GM04503 (cell line): ENCODE measurements at places on chromosomes 5 and 9.

DNA sequence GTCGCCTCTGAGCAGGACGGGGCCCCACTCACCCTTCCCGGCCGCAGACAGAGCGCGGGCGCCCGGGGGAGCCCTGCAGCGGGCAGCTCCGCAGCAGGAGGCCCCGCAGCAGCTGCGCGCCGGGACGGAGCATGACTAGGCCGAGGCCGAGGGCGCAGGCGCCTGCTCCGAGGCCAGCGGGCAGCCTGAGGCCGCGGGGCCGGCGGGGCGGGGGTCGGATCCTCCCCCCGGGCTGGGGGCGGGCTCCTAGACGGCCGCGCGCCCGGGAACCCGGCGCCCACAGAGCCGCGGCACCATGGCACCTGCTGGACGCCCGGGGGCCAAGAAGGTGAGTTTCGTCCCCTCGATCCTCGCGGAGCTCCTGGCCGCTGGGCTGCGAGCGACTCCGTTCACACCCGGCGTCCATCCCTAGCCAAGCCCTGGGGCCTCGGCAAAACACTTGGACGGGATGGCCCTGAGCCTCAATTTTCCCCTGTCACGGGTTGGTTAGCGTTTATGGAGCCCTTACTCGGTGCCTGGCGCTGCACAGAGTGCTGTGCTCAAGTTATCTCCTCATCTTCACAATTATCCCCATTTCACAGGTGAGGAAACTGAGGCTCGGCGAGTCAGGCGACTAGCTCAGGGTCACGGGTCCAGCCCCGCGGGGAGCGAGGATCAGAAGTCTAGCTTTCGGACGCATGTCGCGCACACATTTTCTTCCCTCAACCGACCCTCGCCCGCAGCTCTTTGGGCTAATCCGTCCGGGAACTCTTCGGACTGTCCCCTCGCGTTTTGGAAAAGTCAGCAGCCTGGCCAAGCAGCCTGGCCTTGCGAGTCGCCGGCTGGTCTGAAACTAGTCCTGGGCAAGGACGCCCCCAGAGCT, at the start of the genes BHMT2 and DMGDH:
Gene BHMT2 (plus strand): TSS at position 280 of the 862 bp plus-strand sequence. CDS start 16 bp downstream, at position 296.
Gene DMGDH (minus strand): TSS at position 187 of the 862 bp plus-strand sequence. CDS start 54 bp downstream, at position 133.
- no peak for DNase-seq

GRCh38 chr9:78035383-78035993, 3.9 kb upstream of the GNAQ start:
- no peak for DNase-seq

DNA sequence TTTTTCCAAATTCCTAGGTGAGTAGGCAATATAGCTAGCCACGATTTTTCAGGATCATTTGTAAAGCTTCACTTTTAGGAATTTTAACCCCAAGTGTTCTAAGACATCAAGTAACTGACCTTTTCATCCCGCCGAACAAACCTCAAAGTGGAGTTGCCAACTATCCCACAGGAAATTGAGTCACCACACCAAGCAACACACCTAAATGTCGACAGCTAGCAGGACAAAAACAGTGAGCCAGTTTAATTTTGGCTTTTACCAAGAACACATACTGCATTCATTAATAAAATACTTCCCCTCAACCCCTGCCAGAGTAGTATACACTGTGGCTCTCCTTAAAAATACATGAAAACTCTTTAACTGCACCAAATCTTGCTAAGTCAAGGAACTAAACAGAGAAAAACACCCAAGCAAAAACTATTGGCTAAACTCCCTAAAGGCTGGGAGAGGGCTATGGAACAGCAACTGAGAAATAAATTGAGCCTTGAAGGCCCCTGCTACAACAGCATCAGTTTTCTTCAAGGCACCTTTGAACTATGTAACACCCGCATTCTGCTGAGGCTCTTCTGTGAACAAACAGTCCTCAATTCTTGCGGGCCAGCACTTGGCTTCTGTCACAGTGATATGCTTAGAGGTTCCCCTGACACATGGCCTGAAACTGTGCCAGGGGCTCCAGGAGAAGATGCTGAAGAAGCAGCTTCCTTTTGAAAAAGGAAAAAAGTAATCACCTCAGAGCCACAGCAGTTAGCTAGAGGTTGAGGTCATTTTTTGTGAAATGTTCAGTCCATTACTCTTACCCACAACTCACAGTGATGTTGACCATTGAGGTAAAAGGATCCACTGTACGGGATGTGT, 459.6 kb downstream of the RAB3C start:
- DNase-seq = no peak

- DNase-seq = no peak
Observed at GRCh38 chr9:38106488-38106887, 37.5 kb upstream of the SHB start.

- DNase-seq = peak; percentile 73
Observed at GRCh38 chr5:148864113-148864841, 37.9 kb downstream of the ADRB2 start.

DNA sequence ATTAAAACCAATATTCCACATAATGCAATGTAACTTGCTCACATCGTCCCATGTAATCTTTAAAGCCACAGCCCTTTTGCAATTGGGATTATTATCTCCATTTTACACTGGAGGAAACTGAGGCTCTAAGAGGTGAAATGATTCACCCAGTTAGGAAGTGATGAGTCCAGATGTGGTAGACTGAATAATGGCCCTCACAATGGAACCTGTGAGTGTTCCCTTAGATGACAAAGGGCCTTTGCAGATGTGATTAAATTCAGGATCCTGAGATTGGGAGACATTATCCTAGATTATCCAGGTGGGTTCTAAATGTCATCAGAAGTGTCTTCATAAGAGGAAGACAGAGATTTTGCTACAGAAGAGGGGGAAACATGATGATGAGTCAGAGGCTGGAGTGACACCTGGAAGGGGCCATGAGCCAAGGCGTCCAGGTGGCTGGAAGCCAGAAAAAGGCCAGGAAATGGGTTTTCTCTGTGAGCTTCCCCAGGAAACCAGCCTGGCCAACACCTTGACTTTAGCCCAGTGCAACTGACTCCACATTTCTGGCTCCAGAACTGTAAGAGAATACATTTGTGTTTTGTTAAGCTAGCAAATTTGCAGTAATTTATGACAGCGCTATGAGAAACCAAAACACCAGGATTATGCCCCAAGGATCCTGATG, 139.1 kb downstream of the KCNIP1 start:
- DNase-seq = no peak

GRCh38 chr9:3099646-3100045, 255.8 kb upstream of the PUM3 start:
- no peak for DNase-seq

DNA sequence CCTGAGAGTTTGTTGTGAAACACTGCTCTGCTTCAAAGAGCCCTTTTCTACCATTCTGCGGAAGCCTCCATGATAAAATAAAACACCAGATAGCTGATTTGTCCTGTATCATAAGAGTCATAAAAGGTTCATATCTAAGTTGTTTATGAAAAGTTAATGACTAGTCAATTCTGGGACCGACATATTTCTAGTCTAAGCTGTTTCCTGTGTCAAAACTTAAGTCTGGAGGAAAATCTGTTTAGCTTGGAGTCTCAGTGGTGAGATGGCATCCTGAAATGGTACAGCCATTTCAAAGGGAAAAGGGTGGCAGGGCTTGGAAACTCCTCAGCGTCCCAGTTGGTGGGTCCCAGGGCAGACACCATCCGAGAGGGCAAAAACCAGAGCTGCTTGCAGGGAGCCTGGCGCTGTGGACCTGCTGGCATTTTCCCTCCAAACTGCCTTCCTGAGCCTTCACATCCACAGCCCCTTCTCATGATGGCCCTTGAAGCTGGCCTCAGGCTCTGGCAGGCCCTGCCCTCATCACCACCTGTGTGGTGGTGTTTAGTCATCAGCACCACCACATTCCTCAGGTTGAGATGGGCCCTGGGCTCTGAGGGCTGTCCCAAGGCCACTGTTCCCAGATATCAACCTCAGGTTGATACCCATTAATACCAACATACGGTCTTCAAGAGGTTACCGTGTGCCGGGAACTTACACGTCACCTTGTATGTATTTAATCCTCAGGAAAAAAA, 184.0 kb downstream of the HSPA4 start:
- DNase-seq = no peak

- no peak for DNase-seq
Observed at GRCh38 chr5:139908749-139909148, 113.1 kb downstream of the PSD2 start.

DNA sequence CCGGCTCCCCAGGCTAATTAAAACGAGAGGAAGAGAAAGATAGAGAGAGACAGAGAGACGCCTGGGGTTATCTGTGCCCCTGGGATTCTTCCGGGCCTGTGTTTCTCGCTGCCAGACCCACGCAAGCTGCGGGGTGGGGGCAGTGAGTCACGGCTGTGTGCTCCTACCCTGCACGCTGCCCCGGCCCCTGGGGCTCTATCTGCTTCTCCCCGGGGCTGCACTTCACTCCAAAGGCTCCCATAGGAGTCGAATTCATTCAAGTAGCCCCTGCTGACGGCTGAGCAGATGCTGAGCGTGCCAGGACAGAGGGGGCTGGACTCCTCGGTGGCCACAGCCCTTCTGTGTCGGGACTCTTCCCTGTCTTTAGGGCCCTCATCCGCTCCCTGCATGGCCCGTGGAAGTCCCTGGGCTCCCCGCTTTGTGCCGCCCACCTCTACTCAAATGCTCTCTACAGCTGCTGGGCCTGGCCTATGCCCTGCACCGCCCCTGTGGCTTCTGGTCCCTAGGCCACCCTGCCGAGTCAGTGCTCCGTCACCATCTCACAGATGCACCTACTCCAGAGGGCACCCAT, 22.8 kb downstream of the SARDH start:
- no peak for DNase-seq

DNA sequence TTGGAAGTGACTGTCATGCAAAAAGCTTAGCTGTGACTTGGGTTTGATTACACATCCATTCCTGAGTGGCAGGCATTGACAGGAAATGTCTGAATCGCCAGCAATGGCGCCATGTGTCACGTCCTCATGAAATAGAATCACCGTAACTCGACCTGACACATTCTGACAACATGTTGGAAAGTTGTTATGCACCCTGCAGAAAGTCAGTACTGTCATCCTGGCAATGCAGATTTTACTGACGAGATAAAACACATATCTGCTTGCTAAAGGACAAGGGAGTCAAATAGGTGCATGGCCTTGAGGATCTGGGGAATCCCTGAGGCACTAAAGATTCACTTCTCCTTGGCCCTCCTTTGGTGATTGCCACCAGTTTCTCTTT, 344.2 kb downstream of the SPATA31D1 start:
- no peak for DNase-seq

DNA sequence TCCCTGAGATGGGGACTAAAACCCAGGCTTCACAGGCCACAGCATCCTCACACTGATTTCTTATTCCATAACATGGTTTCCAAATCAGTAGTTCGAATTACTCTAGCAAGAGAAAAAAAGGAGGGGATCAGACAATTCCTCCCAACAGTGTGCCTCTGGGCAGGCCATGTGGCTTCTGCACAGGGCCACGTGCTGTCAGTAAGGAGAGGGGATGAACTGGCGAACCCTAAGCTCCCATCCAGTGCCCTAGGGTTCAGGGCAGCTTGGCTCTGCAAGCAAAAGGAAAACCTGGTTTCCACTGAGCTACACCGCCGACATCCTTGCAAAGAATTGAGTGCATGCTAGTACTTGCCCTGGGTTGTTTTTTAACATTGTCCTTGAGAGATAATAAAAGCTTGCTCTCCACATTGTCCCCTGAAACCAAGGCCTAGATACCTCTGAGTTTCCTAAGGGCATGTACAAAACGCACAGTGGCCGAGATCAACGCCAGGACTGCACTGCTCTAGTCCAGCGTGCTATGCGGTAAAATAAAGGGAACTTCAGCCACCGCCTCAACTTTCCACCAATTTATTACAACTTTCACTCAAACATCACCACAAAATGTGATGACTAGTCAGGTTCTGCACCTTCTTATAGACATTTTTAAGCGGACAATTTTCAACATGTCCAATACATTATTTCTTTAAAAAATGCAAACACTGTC, 4.5 kb downstream of the CAMSAP1 start:
- DNase-seq = no peak

GRCh38 chr5:92678640-92679039, 902.4 kb downstream of the NR2F1-AS1 start:
- no peak for DNase-seq

GRCh38 chr5:83518319-83519061, 46.9 kb downstream of the VCAN start:
- DNase-seq = no peak

- DNase-seq = no peak
Observed at GRCh38 chr5:154194345-154195329, 4.1 kb downstream of the GALNT10 start.

GRCh38 chr5:151155775-151156506, 1.6 kb downstream of the ANXA6 start:
- DNase-seq = no peak

DNA sequence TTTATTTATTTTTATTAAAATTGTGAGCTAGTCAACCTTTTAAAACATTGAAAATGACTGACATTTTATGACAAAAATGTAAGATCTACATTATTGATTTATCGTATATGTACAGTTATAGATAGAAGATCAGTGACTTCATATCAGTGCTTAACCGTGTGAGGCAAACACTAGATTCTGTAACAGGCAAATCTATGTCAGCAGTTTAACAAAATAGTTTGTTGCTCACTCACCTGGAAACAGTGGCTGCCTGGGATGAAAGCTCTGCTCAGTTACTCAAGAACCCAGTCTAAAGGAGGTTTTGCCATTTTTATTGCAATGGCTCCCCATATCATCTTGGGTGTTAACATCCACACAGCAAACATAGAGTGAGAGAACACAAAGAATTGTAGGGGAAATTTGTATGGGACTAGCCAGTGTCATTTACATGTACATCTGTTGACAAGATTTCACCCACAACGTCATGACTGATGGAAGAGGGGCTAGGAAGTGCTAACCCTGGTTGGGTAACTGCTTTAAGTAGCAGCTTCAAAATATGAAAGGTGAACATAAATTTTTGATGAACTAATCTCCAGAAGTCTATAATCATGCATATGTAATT, 49.0 kb downstream of the SGCD start:
- DNase-seq = no peak

GRCh38 chr9:34992376-34992951, 2.9 kb downstream of the DNAJB5 start:
- DNase-seq = no peak

GRCh38 chr5:53323511-53323910, 156.9 kb upstream of the FST start:
- no peak for DNase-seq

DNA sequence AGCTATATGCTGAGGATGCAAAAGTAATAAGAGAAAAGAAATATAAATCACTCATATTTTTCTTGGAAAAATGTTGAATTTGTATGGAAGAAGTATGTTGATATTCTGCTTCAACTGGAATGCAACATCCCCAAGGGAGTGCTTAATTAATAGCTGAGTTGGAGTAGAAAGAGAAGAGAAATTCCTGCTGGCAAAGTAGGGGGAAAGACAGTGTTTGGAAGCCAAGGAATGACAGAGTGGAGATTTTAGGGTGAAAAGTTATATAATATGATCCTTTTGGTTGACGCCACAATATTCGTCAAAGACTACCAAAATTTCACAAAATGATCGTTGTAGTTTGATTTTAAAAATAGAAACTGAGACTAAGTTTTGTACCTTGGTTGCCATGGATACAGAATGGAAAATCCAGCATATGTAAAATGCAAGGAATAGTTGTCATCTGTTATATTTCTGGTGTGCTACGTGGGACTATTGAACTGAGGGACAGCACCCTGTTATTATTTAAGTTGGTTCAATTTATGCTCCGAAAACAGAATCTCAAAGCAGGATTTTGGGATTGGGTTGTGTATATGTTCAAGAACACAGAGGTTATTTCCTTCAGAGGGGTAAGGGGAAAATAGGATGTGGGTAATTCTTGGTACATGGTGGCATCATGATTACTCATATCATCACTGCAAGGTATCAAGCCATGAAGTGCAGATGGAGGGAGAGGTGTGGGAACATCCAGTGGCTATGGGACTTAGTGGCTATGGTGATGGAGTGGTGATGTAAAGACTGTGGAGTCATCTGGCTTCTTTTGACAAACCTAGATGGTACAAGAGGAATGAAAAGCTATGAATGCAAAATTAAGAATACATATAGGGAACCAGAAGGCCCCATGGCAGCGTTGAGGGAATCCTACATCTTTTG, 61.0 kb downstream of the SUB1 start:
- no peak for DNase-seq
